ENCODE measurements at places on chromosomes 7 and 10.

- no peak for DNase-seq
Observed at GRCh38 chr7:73644688-73645286, 20.5 kb upstream of the MLXIPL start.

GRCh38 chr7:123209786-123210185 is 10.0 kb upstream of the SLC13A1 start:
- no peak for DNase-seq

- DNase-seq = no peak
Observed at GRCh38 chr10:91742229-91742628, 56.0 kb upstream of the TNKS2 start.

- DNase-seq = no peak
Observed at GRCh38 chr7:40213856-40214255, 79.1 kb downstream of the SUGCT start.

GRCh38 chr10:33307835-33308234 is 26.6 kb downstream of the NRP1 start:
- DNase-seq = no peak

- DNase-seq = no peak
Observed at GRCh38 chr7:128961030-128961659, 23.4 kb downstream of the IRF5 start.

- DNase-seq = no peak
Observed at GRCh38 chr7:39153113-39153512, 175.4 kb downstream of the POU6F2 start.

GRCh38 chr7:132207782-132208181 is 368.5 kb downstream of the PLXNA4 start:
- DNase-seq = no peak

DNA sequence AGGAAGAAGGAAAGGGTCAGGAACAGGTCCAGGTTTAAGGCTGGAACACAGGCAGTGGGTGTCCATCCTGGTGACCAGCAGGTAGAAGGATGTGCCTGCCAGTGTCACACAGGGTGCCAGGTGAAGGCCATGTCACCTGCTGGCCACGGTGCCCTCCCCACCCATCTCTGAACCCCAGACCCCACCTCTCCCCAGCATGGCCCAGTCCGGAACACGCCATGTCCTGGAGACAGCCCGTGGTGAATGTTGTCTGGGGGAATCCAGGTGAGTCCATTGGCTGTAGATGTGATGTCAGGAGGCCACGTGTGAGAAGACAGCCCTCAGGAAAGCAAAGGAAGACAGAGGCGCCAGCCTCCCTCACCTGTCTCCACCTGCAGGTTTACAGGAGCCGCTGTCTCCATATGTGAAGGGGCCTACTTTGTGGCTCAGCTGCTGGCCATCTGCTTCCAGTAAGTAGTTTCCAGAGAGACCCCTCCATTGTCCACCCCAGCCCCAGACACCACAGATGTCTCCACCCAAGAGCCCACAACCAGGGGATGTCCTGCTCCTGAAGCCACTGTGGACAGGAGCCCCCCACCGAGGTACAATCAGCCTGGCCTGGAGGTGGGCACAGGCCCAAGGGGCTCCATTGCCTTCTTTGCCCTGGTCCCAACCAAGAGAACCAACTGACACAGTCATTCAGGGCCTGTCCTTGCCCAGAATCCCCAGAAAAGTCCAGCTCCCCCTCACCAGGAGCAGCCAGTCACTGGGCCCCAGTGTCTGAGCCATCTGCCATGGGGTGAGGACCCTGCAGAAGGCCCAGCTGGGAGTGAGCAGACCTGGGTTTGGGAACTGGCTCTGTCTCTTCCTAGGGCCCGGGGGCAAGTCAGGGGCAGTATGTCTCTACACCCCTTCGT is 20.7 kb downstream of the TMEM72 start:
- no peak for DNase-seq

GRCh38 chr7:26485367-26485934 is 193.8 kb downstream of the SNX10 start:
- DNase-seq = no peak

DNA sequence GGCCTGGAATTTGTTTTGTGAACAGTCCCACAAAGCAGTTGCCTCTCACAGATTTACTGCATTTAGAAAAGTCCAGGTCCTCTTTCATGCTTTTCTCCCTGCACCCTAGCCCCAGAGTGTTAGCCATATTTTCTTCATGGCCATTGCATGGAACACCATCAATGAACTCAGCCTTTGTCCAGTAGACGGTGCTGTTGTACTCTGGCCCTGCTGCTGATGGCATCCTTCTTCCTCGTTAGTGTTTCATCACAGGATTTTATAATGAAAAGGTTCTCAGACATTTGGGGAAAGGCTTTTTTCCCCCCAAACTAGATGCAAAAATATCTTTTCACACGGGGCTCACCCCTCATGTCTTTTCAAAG is 93.0 kb upstream of the SLC25A13 start:
- no peak for DNase-seq

DNA sequence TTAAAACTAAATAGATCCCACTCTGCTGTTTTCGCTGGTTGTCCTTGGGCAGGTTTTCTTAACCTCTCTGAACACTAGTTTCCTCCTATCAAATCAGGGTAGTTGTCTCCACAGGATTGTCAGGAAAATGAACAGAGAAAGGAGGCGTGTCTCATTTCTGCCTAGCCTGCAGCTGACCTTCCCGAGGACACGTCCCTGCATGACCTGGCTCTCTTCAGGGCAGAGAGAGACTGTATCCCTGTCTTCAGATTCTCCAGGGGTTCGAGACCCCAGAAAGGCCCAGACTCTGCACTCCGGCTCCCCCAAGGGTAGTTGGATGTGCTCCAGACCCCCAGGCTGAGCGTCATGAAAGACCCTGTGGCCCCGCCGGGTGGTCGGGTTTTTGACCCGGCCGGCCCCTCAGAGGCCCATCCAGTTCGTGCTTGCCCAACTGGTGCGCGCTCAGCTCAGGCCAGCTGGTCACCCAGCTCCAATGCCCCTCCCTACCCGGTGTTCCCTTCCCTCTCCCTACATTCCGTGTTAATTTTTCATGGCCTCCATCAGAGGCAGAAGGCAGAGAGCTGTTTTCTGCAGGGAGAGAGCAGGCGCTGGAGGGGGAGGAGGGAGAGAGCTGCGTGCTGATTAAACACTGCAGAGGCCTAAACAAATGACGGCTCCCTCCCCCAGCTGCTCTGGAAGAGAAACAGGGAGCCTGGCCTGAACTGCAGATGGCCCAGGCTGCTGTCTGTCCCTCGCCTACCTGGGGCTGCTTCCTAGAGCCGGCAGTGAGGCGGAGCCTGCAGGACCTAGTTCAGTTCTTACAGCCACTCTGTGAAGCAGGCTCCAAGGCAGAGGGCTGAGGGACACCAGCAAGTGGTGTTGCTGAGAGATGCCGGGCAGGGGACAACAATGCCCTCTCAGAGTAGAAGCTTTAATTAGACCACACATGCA is 86.2 kb upstream of the PPIF start:
- no peak for DNase-seq

DNA sequence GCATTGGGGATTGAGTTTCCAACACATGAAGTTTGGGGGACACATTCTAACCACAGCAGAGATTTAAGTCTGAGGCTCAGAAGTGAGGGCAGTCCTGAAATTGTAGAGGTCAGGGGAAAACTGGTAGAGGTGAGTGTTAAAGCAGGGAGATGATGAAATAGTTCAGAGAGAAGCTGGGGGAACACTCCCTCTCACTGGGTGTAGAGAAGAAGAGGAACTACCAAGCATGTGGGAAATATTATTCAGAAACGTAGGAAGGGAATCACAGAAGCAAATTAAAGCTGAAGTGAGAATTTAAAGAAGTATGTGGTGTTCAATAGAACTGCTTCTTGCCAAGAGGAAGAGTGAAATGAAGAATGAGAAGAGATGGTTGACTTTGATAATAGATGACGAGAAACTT is 121.5 kb upstream of the FAM3C start:
- no peak for DNase-seq

- no peak for DNase-seq
Observed at GRCh38 chr10:122327237-122328206, 47.0 kb upstream of the PLEKHA1 start.

DNA sequence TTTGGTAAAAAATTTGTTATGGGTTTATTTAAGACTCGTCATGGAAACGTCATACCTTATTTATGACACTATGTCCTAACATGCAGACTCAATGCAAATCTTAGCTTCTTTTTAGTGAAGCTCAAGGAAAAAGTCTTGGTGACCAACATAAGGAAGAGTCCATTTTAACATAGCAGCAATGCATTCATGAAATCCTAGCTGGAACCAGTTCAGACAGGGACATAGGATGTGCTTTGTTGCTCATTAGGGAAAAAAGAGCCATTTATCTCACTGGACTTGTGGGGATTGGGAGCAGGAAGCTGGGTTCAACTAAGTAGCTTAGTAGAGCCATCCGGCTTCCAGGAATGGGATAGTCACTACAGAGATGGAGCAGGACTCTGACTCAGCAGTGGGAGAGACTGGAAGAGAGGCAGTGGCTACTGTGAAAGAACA is 100.7 kb upstream of the DKK1 start:
- no peak for DNase-seq

DNA sequence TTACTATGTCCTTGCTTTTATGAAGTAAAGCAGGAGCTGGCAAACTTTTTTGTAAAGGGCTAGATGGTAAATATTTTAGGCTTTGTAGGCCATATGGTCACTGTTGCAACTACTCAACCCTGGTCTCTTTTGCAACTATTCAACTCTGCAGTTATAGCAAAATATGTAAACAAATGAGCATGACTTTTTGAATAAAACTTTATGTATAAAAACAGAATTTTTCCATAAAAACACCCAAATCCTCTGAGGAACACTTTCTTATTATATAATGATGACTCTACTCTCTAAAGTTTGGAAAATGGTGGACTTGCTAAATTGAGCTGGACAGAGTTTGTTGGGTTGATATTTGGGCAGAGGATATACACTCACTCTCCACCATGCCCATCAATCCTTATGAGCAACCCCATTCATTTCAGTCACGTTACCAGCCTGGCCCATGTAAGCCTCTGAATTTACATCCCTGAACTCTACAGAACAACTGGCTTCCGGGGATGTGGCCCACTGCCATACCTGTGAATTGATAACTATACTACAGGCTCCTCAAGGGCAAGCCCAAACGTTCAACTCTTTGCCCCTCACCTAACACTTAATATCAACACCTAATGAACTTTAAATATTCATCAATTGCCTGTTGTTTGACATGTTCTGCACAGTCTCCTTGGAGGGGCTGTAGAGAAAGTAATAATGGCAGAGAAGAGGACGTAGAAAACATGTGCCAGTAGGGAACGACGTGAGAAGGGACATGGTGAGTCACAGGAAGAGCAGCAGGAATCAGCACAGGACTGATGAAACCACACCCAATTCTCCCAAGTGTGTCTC is 37.6 kb downstream of the SGMS1 start:
- DNase-seq = no peak

GRCh38 chr10:8042721-8043568 is 11.5 kb upstream of the GATA3 start:
- DNase-seq = no peak

- no peak for DNase-seq
Observed at GRCh38 chr7:91347290-91347689, 83.1 kb downstream of the FZD1 start.

GRCh38 chr7:20488850-20489249 is 126.6 kb upstream of the ABCB5 start:
- DNase-seq = no peak

DNA sequence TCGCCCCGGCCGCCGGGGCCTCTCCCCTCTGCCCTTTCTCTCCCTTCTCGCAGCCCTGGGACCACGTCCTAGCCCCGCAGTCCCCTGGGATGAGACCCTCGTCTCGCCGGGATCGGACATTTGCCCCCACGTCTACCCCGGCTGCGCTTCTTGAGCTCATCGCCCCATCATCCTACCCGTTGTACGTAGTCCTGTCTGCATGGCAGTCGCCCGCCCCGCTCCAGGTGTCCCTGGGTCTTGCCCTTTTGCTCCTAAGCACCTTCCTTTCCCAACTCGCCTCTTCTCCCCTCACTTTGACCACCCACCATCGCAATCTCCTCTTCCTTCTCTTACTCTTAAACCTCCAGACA is 582 bp downstream of the TPST1 start:
- no peak for DNase-seq

GRCh38 chr7:90980545-90980944 is 283.7 kb upstream of the FZD1 start:
- no peak for DNase-seq

DNA sequence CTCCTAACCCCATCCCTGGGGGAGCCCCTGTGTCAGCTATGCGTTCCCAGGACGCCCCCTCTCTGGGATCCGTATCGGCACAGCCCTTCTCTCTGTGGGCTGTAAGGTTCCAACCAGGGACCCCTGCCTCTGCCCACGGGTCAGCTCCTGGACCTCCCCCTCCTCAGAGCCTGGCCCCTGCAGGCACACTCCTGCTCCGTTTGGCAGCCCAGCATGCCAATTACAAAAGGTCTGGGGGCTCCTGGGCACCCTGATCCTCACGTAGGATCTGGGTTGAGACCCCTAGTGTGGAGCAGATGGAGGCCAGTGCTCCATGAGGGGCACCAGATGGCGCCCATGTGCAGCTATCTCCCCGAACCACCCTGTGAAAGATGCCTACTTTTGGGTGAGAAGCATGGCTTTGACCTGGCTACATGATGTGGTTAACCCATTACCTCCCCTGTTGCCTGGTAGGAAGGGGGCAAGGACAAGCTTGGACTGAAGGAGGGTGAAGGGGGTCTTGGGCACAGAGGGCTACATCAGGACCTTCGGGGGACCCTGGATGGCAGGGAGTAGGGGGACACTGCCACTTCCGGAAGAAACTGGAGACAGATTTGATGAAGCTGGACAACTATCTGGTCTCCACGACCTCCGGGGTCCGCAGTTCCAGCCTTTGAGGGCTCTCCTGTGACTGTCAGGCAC is 9.0 kb downstream of the TACR2 start:
- no peak for DNase-seq

DNA sequence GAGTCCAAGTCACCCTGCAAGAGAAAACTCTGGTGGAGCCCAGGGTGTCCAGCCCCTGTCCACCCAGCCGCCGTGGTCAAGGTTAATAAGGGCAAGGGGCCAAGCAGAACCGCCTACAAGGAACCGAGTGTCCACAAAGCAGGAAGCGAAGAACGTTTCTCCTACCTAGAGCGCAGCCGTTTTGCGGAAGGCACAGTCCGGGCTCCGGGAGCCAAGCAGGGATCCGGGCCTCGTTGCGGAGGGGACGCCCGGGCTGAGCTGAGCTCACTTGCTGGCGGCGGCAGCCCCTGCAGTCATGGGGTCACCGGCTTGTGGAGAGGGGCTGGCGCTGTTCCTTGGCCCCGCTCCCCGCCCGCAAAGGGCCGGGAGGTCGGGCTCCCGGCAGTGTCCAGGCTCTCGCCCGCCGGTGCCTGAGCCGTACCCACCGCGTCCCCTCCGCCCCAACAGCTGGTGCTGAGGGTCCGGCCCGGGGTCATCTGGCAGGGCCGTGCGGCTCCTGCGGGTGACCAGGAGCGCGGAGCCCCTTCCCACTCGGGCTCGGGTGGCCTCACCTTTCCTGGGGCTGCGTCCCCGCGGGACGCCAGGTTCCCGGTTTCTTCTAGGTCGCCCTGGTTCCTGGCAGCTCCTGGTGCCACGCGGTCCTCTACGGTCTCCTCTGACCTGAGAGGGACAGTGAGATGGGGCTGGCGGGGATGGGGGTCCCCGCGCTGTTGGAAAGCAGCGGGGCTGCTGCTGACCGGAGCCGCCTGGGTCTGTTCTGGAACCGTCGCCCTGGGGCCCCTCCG is 14.0 kb upstream of the ZNF273 start:
- DNase-seq = no peak

GRCh38 chr10:88388324-88388723 is 194.8 kb downstream of the RNLS start:
- no peak for DNase-seq

GRCh38 chr7:135246191-135246825 is 12.7 kb downstream of the STRA8 start:
- no peak for DNase-seq
